IMR-90 (cell line): ENCODE measurements at places on chromosomes 12 and 14.

- peak; percentile 80 for DNase-seq
These were observed 766.2 kb downstream of the FLRT2 start for GRCh38 chr14:86296173-86296572.

DNA sequence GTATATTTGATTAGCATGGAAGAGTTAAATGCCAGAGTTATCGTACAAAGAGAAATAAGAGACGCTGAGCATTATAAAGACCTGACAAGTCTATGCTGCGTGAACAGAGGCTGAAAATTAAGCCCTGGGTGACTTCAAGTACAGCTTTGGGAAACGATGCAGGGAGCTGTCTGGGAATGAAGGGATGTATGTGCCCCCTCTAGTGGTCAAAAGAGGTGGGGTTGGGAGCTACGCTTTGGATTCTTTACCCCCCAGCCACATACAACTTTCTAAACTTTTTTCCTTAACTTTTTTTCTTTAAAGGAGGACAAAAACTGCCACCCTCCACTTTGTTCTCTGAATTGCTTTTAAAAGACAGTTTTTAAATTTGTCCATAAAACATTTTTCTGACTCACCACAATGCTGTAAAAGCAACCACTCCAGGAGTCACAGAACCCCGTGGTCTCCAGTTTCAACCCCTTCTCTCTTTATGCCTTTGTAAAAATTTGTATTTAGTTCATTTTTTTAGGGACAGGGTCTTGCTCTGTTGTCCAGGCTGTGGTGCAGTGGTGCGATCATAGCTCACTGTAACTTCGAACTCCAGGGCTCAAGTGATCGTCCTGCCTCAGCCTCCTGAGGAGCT, 59.4 kb downstream of the ZNF664 start:
- peak; percentile 71 for DNase-seq

- no peak for DNase-seq
These were observed 404.4 kb downstream of the FLRT2 start for GRCh38 chr14:85934123-85934885.

DNA sequence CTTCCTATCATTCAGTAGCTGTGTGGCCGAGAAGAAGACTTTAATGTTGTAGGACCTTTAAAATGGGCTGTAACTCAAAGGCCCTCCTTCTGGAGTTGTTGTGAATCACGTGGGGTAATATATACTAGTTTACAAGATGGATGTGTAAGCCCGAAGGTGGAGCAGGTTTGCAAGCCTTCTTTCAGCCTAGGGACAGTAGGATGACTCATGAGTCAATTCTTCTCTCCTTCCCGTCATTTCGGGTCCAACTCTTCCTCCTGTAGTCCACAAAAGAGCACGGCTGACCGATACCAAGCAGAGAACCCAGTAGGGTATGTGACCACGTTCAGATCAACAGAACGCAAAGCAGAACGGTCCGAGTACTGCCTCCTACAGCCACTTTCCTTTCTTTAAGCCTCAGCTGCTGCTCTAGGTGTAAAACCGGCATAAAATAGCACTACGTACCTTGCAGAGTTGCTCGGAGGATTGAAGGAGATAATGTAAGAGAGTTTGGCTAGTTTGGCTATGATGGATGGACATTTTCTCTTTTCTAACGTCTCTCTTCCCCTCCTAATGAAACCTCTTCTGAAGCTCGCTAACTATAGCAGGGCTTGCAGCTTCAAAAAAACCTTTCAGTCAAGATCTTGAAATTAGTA, 1.3 kb upstream of the RASSF3 start:
- DNase-seq = peak; percentile 68

DNA sequence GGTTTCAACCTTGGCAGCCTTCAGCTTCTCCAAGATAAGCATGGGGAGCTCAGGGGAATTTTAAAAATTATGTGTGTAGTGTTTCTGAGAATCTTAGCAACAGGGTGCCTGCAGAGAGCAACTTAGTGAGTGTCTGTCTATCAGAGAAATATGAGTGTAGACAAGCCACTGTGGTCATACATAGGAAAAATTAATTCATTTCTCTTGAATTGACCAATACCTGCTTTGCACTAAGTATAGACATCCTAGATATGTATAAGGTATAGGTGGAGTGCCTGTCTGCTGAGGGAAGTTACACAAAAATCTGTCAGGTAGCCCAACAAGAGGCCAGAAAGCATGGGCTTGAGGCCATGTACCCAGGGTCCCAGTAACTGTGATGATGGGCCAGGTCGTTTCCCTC, 20.7 kb downstream of the HELB start:
- no peak for DNase-seq

- peak; percentile 36 for DNase-seq
These were observed 588.7 kb downstream of the CCER1 start for GRCh38 chr12:90366286-90366685.
